ENCODE measurements at places on chromosomes 4 and X.

DNA sequence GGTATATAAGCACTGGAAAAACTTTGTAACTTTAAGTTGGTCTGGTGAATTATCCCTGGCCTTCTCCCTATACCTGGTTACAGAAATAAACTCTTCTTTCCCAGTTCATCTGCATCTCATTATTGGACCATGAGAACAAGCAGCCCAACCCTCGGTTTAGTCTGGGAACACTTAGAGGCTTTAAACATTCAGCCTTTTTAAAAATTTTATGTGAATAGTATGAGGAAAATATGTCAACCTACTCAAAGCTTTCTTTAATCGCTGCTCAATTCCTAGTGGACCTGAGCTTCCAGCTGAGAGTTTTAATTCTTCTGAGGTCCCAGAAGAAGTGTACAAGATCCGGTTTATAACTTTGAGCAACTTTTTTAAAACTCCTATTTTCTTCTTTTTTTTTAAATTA lies 358.6 kb upstream of the NOCT start:
- no peak for DNase-seq

- no peak for DNase-seq
Observed at GRCh38 chrX:153688506-153688905, 780 bp downstream of the SLC6A8 start.

- DNase-seq: no peak
Observed at GRCh38 chr4:86835677-86836076, 13.5 kb downstream of the SLC10A6 start.

GRCh38 chr4:153227469-153228075 lies 23.3 kb downstream of the TRIM2 start:
- no peak for DNase-seq

GRCh38 chrX:3136161-3136961 lies 95.1 kb downstream of the ARSF start:
- DNase-seq: no peak

GRCh38 chrX:155235891-155236290 lies 19.6 kb downstream of the VBP1 start:
- DNase-seq: no peak

DNA sequence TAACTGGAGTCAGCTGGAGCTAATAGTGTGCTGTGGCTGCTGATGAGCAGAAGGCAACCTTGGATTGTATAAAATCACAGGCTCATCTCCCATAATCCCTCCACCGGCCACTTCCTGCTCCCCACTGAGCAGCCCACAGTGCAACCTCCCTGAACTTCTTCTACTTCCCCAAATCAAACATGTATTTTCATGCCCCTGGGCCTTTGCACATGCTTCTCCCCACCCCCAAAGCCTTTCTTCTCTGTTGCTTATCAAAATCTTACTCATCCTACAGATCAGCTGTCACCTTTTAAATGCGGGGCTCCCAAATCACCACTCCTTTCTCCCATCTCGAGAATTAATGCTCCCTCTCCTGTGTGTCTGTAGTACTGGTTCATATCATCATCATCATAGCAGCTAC lies 35.8 kb downstream of the RHOH start:
- DNase-seq: no peak

- no peak for DNase-seq
Observed at GRCh38 chr4:60088807-60089486, 1111.2 kb upstream of the ADGRL3 start.

DNA sequence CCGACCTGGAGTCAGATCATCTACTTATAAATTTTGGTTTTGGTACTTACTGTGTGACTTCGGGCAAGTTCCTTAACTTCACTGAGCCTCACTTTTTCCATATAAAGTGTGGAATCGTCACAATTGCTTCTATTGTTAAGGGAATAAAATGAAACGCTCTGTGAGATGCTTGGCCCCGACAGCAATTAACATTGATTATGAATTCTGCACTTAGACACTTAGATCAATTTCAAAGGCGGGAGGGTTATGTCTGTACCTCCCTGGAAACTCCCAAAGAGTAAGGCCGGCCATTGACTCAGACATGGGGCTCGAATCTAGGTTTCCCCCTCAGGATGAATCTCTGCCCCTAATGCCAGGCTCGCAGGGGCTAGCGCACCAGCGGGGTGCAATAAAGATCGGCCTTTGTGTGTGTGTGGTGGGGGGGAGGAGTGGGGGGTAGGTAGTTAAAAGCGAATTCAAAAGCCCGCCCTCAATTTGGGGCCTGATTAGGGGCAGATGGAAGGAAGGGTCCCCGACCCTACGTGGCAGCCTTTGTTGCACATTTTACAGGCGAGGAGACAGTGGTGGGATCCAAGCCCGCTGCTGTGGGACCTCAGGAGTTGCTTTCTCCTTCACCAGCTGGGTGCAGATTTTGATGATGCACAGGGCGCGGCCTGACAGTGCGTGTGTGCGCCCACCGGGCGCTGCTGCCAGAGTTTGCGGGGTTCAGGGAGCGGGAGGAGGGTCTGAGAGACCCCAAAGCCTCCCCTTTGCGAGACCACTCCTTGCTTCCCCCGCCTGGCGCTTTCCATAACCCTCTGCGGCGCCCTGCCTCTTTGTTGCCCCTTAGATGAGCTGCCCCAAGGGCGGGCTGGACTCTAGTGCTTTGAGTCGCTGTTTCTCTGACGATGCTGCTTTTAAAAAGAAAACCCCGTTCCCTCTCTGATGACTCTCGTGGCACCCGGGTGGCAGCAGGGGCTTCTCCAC lies 9.6 kb downstream of the MSX1 start:
- DNase-seq: no peak

DNA sequence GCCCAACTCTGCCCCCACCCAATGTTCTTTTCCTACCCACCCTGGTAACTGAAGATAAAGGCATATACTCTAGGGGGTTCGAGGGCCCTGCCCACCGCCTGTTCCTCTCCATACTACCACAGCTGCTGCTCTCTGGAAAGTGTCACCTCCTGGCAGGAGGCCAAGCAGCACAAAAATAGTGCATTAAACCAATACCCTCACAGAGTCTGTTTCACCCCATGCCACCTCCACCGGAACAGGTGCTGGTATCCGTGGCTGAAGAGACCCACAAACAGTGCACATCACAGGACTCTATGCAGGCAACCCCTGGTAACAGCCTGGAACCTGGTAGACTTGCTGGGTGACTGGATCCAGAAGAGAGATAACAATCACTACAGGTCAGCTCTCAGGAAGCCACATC lies 85.1 kb upstream of the CTSO start:
- DNase-seq: no peak
